SW480 (cell line): ENCODE measurements at places on chromosomes 5 and 9.
A peak's percentile ranks its signal among the peaks of the same experiment; 100 is the strongest.

DNA sequence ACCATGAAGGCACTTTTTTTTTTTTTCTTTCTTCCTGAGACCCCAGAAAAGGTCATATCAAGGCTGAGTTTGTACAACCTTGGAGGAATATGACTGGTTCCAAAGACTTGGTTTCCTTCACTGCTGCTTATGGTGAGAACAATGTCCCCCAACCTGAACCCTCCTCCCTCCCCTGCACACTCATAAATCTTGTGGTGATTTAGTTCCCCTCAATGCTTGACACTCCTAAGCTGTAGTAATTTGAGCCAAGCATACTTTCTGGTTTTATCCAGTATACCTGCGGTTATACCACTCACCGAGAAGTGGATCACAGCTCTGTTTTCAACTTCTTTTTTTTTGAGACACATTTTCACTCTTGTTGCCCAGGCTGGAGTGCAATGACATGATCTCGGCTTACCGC is 149.9 kb upstream of the KLF4 start:
- DNase-seq = peak; percentile 30

GRCh38 chr9:80485420-80486250 is 913.9 kb downstream of the TLE4 start:
- DNase-seq = no peak

DNA sequence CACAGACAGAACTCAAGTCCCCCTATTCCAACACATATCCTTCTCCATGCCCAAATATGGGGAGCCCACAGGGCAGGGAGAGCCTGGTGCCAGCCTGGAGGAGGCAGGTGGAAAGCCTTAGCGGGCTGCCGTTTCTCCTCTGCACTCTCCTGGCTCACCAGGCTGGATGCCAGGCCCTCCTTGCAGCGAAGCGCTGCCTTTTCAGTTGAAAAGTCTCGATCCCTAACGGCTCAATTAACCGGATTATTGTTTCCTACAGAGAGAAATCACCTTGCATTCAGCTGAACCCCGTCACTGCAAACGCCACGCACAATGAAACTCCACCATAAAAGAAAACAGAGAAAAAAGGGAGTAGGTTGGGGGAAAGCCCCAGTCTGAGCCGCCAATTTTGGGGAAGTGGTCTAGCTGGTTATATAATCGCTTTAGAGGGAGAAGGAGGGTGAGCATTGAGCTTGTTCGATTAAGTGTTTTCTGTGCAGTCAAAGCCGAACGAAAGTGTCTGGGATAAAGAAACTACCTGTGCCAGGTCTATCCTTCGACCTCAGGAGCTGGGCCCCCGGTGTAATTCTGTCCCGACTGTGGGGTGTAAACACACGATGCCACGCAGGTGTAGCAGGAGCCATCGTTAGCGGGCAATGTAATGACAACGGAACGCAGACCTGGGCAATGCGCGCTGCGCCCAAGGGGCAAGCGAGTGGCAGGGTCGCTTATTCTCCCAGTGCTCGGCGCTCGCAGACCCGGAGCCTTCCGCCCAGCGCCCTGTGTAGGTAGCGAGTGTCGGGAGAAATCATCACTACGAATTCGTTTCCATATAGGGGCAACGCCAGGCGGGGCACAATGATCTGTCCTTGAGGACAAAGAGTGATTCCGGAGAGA is 3.8 kb downstream of the BARHL1 start:
- no peak for DNase-seq

DNA sequence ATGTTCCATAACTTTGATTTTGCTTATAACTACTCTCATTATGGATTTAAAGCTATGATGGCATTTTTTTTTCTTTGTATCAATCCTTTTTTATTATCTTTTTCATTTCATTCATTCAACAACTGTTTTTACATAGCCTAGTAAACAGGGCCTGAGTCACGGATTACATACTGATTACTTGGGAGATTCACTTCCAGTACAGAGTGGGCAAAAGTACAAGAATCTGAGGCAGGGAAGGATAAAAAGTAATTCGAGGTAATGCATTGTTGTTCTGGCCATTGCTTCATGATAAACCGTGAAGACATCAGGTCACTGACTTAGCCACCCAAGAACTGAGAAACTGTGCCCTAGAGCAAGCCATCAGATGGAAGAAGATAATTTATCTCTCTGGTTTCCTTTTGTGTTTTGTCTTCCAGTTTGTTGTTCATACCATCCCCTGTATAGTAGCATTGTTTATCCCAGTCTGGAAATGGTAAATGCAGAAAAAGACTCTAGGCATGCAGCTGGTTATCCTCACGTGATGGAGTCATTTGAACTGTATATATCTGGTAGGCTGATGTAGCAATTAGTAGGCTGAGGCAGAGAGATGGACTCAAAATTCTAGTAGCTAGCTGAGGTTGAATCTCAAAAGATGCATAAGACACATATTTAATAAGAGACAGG is 145.6 kb downstream of the CNTLN start:
- no peak for DNase-seq

GRCh38 chr5:8908055-8908683 is 637.7 kb downstream of the SEMA5A start:
- peak; percentile 16 for DNase-seq

DNA sequence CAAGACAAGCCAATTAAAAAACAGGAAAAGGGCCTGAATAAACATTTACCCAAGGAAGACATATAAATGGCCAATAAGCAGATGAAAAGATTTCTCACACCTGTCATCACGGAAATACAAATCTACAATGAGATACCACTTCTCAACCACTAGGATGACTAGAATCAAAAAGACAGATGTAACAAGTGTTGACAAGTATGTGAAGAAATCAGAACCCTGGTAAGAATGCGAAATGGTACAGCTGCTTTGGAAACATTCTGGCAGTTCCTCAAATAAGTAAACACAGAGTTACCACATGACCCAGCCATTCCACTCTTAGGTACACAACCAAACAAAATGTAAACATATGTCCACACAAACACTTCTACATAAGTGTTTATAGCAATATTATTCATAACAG is 32.5 kb downstream of the LEAP2 start:
- no peak for DNase-seq

DNA sequence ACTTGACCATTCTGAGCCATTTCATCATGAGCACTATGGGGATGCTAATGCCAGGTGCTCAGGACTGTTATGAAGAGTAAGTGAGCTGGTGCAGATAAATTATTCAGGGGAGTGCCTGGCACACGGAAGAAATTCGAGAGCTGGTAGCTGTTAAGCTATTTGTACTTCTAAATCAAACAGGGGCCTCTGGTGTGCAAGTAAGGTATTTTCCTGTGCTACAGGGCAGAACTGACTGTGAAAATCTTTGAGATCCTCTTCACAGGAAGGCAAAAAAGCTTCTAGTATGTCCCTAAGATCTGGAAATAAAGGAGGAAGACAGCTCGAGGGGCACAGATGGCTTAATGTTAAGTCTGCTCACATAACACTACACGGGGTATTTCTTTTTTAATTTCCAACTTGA is 106.3 kb upstream of the SPOCK1 start:
- peak; percentile 30 for DNase-seq

GRCh38 chr9:126667190-126668055 is 53.7 kb downstream of the LMX1B start:
- DNase-seq = no peak

DNA sequence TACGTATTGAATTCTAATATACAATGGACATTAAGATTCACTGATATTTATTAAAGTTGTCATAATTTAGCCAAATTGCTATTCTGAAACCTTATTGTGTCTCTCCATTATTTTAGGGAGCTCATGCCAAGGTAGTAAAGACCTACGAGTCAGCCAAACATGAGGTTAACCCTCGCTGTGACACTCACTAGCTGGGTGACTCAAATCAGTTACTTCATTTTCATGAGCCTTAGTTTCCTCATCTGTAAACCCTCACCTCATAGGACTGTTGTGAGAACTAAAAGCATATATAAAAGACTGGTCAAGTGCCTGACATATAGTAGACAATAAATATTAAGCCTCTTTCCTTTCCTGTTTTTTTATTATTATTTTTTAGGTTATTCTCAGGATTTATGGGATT is 44.0 kb upstream of the PCA3 start:
- no peak for DNase-seq

- DNase-seq = no peak
These were observed 960 bp upstream of the IFNB1 start for GRCh38 chr9:21078702-21079101.

DNA sequence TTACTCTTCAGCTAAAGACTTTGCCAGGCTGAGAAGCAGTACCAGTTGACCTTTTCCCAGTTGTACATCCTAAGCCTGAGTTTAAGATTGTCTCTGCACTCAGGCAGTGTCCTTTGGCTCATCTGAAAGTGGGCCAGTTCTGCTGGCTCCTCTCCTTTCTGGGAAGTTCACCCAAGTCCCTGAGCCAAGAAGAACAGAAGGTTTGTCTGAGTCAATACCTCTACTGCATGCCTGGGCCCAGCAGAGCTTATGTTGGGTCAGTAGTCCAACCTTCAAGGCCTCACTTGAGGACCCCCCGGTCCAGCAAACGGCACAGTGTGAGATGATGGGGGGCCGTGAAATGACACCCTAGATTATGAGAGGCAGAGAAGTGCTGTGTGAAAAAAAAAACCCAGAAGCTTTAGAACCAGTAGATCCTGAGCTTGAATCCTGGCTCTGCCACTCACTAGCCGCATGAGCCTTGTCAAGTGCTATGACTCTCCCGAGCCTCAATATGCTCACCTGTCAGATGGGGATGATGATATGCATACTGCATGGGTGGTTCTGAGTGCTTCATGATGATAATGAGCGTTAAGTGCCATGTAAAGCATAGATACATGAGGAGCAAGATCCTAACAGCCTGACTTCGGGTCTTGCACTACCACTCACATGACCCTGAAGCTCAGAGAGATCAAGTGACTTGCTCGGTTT is 156.0 kb downstream of the MACROH2A1 start:
- DNase-seq = no peak

DNA sequence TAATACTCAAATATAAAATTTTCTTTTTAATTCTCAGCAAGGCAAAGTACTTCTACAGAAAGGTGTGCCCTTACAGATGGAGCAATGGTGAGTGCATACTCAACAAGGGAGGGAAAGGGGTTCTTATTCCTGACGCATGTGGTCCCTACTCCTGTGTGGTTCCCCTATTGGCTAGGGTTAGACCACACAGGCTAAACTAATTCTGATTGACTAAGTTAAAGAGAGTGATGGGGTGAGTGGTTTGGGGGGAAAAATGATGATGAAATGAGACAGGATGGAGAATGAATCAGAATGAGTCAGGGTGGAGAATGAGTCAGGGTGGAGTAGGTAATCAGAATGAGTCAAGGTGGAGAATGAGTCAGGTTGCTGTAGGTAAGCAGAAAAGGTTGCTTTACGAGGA is 22.9 kb upstream of the HMGCS1 start:
- DNase-seq = peak; percentile 36

- DNase-seq = no peak
These were observed 219.8 kb downstream of the C9orf50 start for GRCh38 chr9:129400971-129401622.

DNA sequence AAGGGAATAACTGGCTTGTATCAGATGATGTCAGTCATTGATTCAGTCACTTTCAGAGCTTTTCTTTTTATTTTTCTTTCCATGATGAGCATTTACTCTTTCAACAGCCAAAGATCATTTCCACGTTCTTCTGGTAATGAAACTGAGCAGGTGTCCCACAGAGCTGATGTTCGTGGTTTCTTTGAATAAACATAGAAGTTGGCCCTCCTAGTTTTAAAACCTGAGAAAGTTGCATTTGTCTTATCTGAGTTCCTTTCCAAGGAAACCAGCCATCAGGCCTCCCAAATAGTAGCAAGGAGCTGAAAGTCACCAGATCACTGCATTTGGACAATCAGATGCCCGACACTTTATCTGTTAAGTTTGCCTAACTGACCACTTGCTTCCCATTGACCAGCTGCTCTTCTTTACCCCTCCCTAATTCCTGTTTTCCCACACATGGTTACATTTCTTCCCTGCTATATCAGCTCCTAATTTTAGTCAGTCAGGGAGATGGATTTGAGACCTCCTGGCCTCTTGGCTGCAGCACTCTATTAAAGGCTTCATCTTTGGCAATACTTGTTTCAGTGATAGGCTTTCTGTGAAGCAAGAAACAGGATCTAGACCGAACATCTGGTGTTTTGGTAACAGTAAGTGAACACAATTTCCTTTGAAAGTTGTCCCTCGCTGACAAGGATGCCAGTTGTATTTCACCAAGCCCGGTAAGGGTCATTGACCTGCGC is 420.8 kb downstream of the CHSY3 start:
- no peak for DNase-seq

DNA sequence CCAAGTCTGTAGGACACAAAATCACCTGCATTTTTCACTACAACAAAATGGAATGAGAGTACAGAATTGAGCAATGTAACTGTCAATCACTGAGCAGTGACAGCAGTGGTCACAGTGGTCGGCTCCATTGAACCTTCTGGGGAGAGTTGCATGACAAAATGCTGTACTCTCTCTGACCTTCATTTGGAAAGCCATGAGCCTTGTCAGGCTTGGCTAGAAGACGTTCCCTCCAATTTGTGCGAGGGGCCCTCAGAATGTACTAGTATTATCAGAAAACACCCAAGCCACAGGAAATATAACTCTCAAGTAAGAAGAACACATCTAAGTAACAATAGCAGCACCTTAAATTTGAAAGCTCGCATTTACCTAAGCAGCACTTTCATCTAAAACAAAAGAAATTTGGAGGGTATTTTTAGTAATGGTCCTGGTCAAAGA is 425.6 kb upstream of the MEF2C start:
- no peak for DNase-seq

DNA sequence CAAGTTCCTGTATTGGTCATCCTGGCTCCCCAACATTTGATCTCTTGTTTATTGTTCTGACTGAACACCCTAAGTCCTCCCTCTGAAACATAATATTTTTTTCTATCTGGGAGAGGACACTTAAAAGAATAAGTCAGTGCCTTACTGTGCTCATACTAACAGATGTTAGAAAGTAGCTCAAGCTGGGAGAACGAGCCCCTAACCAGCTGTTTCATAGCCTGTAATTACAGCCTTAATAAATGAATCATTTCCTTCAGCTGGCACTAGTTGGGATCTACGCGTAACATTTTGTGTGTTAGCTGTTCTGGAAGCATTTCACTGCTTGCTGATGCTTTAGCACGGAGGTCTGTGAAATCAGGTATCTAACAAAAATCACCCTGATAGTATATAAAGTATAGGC is 345.9 kb upstream of the RIOK2 start:
- no peak for DNase-seq

DNA sequence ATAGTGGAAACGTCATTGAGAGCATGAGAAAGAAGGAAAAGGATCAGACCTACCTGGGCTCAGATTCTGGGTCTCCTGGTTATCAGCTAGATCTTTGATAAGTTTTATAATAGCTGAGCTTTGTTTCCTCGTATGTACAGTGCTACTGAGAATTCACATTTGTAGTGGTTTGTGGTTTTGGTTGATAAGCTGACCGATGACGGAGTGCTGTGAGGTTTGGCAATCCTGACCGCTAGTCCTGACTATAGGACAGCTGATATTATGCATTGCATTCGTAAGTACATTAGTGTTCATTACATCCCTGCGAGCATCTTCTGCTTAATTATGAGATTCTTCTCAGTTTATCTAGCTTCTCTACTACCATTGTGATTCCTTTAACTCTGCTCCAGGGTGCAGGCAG is 190.7 kb upstream of the SLC27A6 start:
- DNase-seq = peak; percentile 88

DNA sequence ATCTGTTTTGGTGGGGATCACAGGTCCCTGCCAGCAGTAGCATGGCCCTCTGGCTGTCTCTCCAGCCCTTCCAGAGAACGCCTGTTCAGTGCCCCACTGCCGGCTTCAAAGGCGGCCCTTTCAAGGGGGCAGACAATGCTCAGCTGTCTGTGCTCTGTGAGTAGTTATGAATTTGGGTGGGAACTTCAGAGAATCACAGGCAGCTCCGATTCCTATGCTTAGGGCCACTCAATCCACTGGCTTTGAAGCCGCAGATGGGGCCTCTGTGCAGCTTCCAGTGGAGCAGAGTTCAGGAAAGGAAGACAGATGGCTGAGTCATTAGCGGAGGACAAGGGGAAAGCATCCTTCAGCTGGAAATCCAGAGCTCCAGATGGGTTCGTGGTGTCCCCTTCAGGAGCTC is 42.4 kb downstream of the NKX2-5 start:
- DNase-seq = peak; percentile 62
